T-helper 1 cell treated with Interleukin-12 subunit alpha and Interleukin-12 subunit beta and Interleukin-4 antibody, amounts not matched to agents 30 ng/mL and 1 ng/mL, for 36 hours (primary cell): ENCODE measurements at places on chromosomes 2 and 18. TPM values are rescaled to one million over a fixed set of nuclear protein-coding genes. Genes with fewer than 3 reads are reported as not detected.

The TDRD15 gene
- not detected in 2 replicates for total RNA-seq

The REG1B gene
- not detected in 2 replicates for total RNA-seq

The KIAA2012 gene
- total RNA-seq = not detected in 2 replicates

The SERPINB7 gene
- total RNA-seq = not detected in 2 replicates

The ANTXR1 gene
- total RNA-seq = 0.07 and 0.15 TPM in 2 replicates

The C2orf74 gene
- 4.6 and 6.2 TPM in 2 replicates for total RNA-seq

The SPP2 gene
- not detected in 2 replicates for total RNA-seq

The MAP4K4 gene
- 115 and 120 TPM in 2 replicates for total RNA-seq

The HOXD8 gene
- not detected in 2 replicates for total RNA-seq

The PCARE gene
- total RNA-seq = not detected in 2 replicates
